ENCODE measurements at places on chromosomes 5 and 9. TPM values are rescaled to one million over a fixed set of nuclear protein-coding genes. Genes with fewer than 3 reads are reported as not detected.
A peak's percentile ranks its signal among the peaks of the same experiment; 100 is the strongest.

- peak overlapping the region; percentile 72 for H3K27ac ChIP-seq
- no peak for DNase-seq
- H3K4me1 ChIP-seq = peaks cover 11% of the 10 kb centered on the region
Measured at GRCh38 chr5:113293975-113294310, 140.8 kb downstream of the TSSK1B start.

DNA sequence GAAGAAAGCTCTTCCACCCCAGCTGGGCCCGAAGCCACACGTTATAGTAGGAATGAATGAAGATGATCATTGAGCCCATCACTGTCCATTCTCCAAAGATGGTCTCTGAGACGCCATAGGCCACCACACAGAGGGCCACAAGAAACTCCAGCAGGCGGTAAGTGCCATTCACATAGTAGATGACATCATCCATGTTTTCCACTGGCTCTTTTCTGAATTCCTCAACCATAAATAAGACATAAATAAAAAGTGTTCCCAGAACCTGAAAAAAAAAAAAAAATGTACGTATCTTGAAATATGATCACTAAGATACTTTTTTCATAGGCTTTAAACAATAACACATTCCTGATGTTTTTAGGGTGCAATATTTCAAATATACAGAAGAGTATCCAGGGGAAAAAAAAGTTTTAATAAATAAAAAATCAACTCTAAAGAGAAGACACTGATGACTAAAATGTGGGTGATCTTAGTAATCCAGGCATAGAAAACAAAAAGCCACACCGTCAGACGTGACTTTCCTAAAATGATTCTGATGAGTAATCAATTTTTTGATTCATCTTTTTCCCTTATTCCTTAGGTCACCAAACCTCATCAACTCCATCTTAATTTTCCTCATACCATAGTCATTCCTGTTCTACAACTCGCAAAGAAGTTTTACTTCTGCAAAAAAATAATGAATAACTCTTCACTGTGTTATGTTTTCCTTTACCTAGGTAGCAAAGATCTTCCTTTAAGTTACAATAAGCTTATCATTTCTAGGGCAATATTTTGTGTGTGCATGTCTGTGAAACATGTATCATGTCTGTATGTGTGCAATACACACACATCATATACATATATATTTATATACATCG is 47.8 kb downstream of the RNF145 start:
- H3K4me1 ChIP-seq = no peaks in the 10 kb centered on the region
- H3K4me3 ChIP-seq = no peak overlapping the region
- no peaks in the 10 kb centered on the region for H3K36me3 ChIP-seq
- no peak for DNase-seq
- H3K27ac ChIP-seq = no peak overlapping the region

GRCh38 chr9:114274217-114274616 is 48.7 kb upstream of the ORM1 start:
- no peak for DNase-seq
- H3K4me3 ChIP-seq = no peak overlapping the region
- no peaks in the 10 kb centered on the region for H3K27me3 ChIP-seq
- H3K4me1 ChIP-seq = peaks cover 3% of the 10 kb centered on the region
- H3K36me3 ChIP-seq = no peaks in the 10 kb centered on the region

WNK2 gene
- 31.9 TPM for total RNA-seq

DNA sequence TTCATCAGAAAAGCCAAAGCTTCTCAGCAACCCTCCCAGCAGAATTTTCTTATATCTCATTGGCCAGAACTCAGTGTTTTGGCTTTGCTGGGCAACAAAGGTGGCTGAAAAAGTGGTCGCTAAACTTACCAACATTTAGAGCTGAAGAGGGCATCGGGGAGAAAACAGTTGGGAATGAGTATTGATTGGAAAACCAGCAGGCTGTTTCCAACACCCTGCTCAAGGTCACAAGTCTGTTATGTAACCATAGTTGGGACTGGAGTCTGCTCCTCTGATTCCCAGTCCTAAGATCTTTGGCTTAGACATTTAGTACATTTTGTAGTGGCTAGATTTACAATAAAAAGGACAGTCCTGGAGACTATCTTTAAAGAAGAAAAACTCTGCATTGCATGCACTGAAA is 17.1 kb downstream of the IL12B start:
- H3K27me3 ChIP-seq = peaks cover 22% of the 10 kb centered on the region
- no peak overlapping the region for H3K27ac ChIP-seq

Data from gastrocnemius medialis (tissue), 4 donors.